Epithelial cell of umbilical artery (primary cell): ENCODE measurements at places on chromosomes 13 and 19. TPM values are rescaled to one million over a fixed set of nuclear protein-coding genes. Genes with fewer than 3 reads are reported as not detected.

CD70 gene
- not detected in 2 replicates for total RNA-seq

PCDH20 gene
- not detected in 2 replicates for total RNA-seq

NEK5 gene
- under 0.01 and 0.30 TPM in 2 replicates for total RNA-seq

FBXO17 gene
- total RNA-seq, result 19.3 and 21.8 TPM in 2 replicates

AXL gene
- total RNA-seq, result 76.3 and 92.6 TPM in 2 replicates

C5AR1 gene
- not detected in 2 replicates for total RNA-seq

KISS1R gene
- not detected in 2 replicates for total RNA-seq

HIF3A gene
- total RNA-seq, result 0.97 and 7.0 TPM in 2 replicates

PRR22 gene
- under 0.01 and 0.30 TPM in 2 replicates for total RNA-seq

MIR17HG gene
- 14.0 and 24.2 TPM in 2 replicates for total RNA-seq

PTGER1 gene
- 0.65 and 1.2 TPM in 2 replicates for total RNA-seq
